ENCODE measurements at places on chromosomes 1 and 21.

DNA sequence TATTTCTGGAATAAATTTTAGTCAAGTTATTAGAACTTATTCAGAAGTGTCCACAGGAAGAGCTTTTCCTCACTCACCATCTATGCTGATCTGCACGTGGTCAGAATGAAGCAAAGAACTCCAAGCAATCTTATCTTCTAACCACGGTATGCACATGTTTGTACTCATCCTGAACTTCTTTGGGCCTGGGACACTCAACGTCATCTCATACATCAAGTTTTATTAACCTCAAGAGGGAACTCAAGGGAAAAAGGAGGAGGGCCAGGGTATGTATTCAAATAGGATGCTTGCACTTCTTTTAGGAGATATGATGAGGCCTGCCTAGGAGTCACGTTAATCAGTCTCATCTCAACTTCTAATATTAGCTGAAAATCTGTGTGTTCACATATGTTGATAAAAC lies 142.5 kb downstream of the C1orf94 start:
- DNase-seq = no peak

- DNase-seq = no peak
Measured at GRCh38 chr1:72018562-72018961, 263.8 kb downstream of the NEGR1 start.

GRCh38 chr1:57209495-57209894 lies 214.4 kb downstream of the DAB1 start:
- no peak for DNase-seq

DNA sequence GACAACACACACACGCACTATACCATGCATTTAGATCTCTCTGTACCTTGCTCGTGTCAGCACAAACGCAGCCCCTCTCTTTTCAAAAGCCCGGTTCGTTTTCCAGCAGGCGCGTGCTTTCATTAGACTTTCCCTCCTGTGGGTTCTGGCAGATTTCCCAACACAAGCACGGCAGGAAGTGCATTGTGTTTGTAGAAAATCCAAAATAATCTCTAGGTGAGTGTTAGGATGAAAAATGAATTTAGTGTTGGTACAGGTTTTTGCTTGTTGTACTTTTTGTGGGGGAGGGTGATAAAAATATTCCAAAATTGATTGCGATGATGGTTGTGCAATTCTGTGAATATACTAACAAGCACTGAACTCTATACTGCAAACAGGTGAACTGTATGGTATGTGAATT lies 54.1 kb upstream of the POFUT2 start:
- DNase-seq = no peak

- no peak for DNase-seq
Measured at GRCh38 chr21:37166733-37167132, 93.7 kb downstream of the TTC3 start.

DNA sequence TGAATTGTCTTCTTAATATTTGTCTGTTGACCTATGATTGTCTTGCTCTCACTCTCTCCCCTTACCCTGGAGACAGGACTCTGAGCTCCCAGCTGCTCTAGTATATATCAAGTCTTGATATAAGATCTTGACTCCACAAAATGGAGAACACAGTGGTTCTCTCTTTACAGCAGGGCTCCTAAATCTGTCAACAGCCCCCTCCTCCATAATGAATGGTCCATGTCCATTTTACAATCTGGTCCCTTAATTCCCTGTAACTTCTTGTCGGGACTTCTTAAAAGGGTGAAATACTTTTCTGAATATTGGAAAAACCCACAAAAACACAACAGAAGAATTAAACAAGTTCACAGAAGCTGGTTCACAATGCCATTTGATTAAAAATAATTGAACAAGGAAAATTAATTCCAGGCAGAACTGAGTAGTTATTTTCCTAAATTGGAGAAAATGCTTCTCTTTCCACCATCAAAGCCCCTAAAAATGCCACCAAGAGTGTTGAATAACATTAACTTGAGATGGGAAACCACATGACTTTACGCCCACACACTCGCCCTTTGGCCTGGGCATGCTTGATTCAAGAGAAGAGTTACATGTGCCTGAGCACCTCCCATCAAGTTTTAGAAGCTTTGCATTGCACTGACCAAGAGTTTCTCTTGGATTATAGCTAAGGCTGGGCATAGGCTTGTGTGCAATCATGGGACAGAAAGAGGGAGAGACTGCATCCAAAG lies 109.8 kb downstream of the TOMM20 start:
- no peak for DNase-seq

GRCh38 chr1:198253259-198253658 lies 96.5 kb downstream of the NEK7 start:
- no peak for DNase-seq

- DNase-seq = no peak
Measured at GRCh38 chr1:7912743-7913557, 27.7 kb downstream of the TNFRSF9 start.

DNA sequence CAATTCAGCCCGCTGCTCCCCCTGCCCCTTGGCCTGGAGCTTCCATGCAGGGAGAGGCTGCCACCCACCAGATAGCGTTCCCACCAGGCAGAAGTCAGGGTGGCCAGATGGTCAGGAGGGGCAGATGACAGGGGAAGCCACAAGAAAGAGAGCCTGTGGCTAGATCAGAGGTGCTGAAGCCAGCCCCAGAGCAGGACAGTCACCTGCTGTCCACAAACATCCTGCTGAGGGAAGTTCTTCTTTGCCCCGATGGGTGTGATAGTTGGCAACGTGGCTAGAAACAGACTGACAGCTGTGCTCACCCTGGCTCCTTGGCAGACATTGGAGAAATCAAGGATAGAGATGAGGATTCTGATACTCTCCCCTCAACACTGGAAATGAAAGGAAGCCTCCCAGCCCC lies 27.2 kb upstream of the SRP9 start:
- no peak for DNase-seq

DNA sequence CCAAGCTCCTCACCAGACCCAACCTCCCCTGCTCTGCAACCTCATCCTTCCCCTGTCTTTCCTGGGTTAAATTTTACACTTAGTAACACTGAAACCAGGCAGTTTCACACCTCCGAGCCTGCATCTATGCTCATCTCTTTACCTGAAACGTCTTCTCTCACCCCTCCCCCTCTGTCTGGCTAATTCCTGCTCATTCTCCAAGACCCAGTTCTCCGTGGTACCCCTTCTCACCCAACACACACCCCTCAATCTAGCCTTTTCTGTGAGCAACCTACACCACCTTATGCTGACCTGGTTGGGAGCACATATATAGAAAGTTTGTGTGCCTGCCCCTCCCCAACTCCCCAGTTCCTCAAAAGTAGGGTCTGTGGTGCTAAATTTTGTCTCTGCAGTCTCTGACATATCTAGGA lies 3.7 kb upstream of the KIAA1614 start:
- no peak for DNase-seq

DNA sequence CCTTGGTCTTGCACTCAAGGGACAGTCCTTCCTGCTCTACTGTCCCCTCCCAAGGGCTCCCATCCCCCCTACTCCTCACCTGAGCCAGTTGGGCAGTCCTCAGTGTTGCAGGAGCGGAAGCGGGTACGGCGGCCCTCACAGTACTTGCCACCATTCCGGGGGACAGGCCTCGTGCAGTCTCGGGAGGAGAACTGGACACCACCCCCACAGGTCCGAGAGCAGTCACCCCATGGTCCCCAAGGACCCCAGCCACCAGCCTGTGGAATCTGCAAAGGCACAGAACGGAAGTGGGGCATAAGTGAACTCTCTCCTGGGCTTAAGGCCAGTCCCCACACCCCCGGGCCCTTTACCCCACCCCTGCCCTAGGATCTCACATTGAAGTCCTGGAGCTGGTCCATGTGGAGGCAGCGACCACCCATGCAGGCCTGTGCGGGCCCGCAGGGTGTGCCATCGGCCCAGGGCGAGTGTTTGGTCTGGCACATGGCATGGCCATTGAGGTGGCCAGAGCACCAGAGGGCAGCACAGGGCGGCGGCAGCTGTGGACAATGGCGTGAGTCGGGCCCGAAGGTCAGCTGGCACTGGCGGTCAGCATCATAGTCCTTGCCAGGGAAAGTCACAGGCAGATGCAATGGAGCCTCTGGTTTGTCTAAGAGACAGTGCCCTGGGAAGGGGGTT lies 5.2 kb downstream of the ADAMTS4 start:
- no peak for DNase-seq

DNA sequence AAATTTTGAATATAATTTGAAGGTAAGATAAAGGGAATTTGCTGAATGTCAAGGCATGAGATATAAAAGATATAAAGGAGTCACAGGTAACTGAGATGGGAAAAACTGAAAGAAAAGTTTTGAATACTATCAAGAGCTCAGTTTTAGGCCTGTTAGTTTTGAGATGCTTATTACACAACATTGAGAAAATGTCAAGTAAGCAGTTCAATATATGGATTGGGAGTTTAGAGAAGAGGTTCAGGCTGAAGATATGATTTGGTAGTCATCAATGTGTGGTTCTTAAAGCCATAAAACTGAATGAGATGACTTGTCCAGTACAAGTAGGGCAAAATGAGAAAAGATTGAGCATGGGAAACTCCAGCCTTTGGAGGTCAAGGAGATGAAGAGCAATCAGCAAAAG lies 4.7 kb upstream of the RNPC3 start:
- no peak for DNase-seq

DNA sequence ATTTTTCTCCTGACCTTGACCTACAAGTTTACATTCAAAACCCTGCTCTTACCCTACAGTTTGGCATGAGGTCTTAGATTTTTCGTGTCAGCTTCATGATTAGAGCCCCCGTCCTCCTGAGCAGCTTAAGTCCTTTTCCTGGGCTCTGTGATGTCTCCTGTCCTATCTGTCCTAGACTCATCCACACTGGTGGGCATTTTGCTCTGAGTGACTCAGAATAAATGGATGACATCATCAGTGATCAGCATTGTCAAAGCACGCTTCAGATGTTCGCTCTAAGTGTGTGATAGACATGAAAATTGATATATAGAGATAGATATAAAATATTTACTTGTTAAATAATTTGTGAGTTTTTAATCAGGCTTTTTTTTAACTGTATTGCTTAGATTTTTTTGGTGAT lies 21.8 kb downstream of the RGS13 start:
- no peak for DNase-seq

DNA sequence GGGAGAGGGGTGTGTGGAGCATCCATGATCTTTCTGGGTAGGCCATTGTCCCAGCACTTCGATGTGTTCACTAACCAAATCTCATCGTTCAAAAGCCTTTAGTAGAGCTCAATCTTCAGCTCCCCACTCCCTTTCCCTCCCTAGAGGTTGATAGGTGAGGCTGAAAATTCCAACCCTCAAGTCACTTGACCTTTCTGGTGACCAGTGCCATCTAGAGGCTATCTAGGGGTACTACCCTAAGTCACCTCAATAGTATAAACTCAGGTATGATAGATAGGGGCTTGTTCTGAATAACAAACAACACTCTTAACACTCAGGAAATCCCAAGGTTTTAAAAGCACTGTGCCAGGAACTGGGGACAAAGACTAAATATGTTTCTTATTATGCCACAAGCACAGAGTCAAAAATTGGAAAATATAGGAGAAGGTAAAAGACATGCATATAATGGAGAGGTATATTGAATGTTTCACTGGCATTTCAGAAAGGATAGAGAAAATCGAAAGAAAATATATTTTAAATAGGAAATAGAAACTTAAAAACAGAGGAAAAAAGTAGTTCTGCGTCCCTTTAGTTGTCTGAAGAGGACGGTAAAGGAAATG lies 42.9 kb upstream of the CD53 start:
- DNase-seq = no peak

GRCh38 chr1:14625572-14625971 lies 27.1 kb downstream of the KAZN start:
- no peak for DNase-seq

DNA sequence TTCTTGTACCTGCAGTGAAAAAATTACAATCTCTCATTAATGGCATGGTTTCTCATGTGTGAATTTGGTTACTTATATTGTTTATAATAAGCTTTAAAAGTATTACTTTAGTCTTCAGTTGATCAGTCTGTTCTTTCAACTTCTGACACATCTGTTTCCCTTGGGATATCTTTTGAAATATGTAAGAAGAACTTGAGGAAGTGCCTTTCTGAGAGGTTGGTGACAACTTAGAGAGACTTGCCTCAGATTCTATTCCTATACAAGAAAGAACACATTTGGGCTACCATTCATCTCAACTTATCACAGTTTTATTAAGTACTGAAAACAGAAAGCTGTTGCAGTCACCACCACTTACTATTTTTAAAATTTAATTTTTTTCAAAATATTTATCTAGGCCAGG lies 8.1 kb downstream of the AKNAD1 start:
- no peak for DNase-seq

GRCh38 chr1:102884238-102884637 lies 224.1 kb downstream of the COL11A1 start:
- DNase-seq = no peak

DNA sequence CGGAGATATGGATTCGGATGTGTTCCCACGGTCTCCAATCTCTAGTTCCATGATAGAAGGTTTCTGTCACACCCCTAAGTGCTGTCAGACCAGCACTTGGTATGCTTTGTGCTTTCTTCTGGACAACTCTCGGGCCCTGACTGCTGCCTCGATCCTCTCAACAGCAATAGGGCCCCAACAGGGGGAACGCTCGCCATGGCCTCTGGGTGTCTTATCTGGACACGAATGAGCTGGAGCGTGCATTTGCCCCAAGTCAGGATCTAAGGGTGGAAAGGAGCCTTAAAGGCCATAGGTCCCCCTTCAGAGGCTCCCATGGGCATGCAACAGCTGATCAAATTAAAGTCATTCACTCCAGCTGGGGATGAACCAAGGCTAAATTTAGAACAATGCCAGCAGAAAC lies 76.8 kb downstream of the TCP10L start:
- DNase-seq = no peak

GRCh38 chr21:28200726-28201125 lies 792.0 kb downstream of the LTN1 start:
- no peak for DNase-seq

DNA sequence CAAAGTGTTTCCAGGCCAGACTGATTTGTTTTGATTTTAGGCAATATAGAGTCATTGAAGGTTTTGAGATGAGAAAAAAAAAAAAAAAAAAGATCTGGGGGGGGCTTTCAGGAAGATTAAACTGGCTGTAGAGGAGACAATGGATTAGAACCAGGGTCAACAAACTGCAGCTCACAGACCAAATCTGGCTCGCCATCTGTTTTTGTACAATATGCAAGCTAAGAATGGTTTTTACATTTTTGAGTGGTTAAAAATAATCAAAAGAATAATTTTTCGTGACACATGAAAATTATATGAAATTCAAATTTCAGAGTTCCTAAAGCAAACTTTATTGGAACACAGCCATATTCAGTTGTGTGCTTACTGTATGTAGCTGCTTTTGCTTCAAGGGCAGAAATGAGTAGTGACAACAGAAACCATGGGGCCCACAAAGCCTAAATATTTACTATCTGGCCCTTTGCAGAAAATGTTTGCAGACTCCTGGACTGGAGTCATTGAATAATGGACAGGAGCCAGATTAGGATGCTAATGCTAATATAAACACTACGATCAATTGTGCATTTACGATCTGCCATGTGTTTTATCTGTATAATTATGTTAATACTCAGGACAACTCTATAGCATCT lies 375.7 kb upstream of the DAB1 start:
- DNase-seq = no peak

DNA sequence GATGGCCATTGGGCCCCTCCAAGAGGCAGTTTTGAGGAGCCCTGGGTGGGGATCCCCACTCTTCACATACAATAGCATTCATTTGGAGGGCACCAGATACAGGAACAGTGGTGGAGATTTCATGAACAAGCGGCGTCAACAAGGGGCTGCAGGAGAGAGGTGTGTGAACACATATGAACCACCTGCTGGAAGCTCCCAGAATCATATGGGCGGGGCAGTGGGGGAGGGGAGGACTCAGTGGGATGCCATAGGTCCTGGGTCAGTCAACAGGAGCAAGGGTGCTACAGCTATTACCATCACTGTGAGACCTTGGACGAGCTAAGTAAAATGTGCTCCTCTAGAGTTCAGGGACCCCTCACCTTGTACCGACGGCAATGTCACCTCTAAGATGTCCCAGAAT lies 100.4 kb upstream of the IRF2BP2 start:
- DNase-seq = no peak
